ENCODE measurements at places on chromosomes 1 and 21.

- DNase-seq = no peak
Observed at GRCh38 chr1:21564521-21565095, 55.4 kb downstream of the ALPL start.

DNA sequence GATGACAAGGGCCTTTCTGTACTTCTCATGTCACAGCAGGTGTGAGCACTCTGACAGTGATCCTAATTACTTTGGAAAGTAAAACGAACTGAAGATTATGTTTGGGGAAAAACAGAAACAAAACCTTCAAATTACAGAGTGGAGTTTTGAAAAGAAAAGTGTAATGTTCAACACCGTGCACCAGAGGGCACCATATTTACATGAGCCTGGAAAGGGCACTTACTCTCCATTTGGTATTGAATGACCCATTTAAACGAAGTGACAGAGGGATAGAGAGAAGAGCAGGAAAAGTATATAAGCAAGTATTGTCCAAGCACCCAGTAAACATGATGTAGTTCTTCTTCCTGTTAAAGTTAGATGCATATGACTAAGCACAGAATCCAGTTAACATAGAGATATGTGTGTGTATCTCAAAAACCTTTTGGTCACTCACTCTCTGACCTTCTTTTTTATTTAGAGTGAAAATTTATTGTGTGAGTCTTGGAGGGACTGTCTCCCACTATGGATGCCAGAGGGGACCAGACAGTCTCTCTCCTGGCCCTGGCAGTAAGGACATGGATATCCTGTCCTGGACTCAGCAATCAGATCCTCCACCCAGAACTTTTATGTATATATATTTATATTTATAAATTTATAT, 3.8 kb upstream of the RGSL1 start:
- no peak for DNase-seq

- DNase-seq = no peak
Observed at GRCh38 chr1:93995837-93996536, 86.8 kb upstream of the GCLM start.

DNA sequence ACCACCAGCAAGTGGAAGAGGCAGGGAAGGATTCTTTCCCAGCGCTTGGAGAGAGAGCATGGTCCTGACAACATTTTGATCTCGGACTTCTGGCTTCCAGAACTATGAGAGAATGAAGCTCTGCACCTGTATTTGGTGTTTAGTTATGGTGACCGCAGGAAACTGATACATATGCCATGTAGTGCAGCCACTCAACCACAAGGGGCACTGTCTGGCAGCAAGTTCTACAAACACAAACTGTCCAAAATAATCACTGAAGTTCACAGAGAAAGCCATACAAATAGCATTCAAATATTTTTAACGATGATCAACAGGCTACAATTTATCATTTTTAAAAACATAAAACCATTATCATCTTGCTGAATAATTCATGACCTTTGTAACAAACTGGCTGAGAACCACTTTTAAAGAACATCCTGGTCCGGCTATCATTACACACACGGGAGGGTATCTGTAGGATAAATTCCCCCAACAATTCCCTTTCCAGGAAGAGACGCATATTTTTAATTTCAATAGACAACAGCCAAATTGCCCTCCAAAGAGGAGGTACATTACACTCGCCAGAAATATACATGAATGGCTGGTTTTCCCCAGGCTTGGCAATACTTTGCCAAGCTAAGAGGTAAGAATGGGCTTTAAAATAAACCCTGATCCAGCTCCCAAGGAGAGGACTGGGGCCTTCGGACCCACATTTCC, 9.2 kb upstream of the CBR3 start:
- DNase-seq = no peak

- no peak for DNase-seq
Observed at GRCh38 chr1:194043984-194044755, 857.8 kb upstream of the B3GALT2 start.

DNA sequence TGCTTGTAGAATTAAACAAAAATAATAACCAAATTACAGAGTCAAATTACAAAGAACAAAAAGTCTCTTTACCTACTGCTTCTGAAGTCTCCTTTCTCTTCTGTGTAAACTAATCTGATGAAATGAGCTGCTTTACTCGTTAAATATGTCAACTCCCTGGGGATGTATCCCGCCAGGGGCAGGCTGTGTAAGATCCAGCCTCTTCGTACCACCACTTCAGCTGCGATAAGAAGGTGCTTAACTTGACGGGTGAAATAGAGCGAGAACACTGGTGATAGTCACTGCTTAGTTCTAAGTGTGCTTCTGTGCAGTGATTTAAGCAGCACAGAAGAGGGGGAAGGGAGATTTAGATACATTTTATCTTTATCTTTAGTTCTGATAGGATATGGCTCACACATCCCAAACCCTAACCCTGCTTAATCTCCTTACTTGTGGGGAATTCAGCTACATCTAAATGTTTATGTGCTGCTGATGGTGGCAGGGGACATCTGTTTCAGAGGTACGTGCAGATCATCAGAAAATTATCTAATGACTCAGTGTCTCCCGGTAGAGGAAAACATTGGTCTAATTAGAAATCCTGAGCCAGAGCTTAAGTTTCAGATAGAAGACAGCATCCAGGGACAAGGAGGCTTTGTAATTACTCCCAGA, 46.0 kb downstream of the RHOU start:
- DNase-seq = no peak

- DNase-seq = no peak
Observed at GRCh38 chr1:6134206-6134605, 45.9 kb downstream of the CHD5 start.

DNA sequence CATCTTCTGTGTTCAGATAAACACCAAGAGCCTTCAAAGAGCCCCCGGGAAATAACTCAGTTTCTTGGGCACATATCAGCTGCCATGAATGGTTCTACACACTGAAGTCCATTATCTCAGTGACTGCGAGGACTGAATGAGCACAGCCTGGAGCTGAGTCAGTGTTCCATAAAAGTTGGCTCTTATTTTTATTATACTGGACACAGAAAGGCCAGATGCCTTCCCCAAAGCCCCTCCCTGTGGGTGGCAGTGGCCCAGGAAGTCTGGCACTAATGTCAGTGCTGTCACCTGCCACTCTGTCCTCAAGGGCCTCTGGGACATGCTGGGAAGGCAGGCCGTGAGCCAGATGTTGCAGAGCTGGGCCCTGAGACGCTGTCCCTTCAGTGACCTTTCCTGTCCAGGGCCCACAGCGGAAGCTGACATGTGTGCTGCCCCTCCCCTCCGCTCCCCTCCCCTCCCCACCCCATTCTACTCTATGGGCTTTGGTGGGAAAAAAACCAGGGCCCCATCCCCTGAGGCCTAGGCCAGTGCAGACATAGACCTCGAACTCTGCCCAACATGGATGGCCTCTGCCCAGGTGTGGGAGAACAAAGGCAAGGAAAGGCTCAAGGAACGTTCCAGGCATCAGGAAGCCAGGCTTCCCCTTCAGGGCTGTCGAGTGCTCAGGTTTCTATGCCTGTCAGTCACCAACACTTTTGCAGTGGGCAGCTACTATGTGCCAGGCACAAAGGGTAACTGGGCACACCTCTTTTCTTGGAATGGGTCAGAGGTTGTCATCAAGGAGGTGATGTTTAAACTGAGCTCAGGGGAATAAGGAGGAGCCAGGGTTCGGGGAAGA, 22.4 kb upstream of the NPPB start:
- no peak for DNase-seq

GRCh38 chr1:178725466-178726086, 532 bp downstream of the RALGPS2 start:
- no peak for DNase-seq

DNA sequence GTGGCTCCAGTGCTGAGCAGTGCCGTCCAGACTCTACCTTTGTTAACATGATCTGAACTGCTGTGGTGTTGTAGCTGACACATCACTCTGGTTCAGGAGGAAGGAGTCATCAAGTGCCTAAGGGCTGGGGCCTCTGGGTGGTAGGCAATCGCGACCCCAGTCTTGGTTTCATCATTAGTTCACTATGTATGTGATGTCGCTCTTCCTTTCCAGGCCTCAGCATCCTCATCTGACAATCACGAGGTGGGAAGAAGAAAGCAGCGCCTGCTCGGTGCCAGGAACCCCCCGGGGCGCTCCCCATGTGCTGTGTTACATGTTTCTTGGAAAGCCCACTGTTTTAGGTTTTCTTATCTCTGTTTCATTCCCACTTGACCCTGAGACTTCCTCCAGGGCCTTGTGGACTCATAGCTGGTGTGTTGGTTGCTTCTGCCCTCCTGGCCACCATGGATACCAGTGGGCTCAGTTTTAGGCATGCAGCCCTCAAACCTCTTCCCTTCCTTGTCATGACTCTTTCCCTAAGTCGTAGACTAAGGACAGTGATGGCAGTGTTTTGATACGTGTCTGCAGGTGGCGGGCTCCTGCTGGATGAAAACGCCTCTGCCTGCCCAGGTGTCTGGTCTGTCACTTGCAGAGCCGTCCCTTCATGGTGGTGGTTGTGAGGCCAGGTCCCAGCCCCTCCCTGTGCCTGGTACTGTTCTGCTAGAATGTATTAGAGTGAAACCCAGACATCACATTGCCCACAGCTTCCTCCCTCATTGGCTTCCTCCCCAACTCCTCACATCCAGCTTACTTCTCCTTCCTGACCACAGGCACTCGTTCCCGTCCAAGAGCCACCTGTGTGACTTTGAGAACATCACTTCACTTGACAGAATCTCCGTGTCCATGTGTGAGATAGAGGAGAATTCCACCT, 17.2 kb upstream of the FOXO6 start:
- no peak for DNase-seq

GRCh38 chr1:6475381-6476133, 9.6 kb upstream of the TNFRSF25 start:
- no peak for DNase-seq

- no peak for DNase-seq
Observed at GRCh38 chr1:242522304-242522945, 2.1 kb downstream of the PLD5 start.

- no peak for DNase-seq
Observed at GRCh38 chr1:28718586-28719331, 18.0 kb upstream of the YTHDF2 start.

GRCh38 chr1:175152006-175152652, 40.4 kb downstream of the KIAA0040 start:
- no peak for DNase-seq

DNA sequence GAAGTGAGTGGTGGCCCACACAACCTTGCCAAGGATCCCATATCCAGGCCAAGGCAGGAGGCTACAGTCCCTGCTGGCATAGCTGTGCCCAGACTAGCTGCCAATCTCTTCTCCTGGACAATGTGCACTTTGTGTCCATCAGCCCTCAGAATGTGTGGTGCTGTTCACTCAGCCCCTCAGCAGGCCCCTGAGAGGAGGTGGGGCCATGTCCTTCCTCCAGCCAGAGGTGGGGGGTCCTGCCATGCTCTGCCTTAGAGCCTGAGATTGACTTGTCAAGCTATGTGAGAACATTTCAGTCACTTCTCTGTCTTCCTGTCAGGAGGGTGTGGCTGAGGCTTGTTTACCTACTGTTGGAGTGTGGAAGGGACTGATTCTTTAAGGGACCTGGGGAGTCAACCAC, 1.4 kb downstream of the NCF2 start:
- no peak for DNase-seq

- no peak for DNase-seq
Observed at GRCh38 chr1:2082064-2082463, 31.9 kb downstream of the PRKCZ start.

- no peak for DNase-seq
Observed at GRCh38 chr1:206577626-206578025, 34.6 kb downstream of the EIF2D start.

DNA sequence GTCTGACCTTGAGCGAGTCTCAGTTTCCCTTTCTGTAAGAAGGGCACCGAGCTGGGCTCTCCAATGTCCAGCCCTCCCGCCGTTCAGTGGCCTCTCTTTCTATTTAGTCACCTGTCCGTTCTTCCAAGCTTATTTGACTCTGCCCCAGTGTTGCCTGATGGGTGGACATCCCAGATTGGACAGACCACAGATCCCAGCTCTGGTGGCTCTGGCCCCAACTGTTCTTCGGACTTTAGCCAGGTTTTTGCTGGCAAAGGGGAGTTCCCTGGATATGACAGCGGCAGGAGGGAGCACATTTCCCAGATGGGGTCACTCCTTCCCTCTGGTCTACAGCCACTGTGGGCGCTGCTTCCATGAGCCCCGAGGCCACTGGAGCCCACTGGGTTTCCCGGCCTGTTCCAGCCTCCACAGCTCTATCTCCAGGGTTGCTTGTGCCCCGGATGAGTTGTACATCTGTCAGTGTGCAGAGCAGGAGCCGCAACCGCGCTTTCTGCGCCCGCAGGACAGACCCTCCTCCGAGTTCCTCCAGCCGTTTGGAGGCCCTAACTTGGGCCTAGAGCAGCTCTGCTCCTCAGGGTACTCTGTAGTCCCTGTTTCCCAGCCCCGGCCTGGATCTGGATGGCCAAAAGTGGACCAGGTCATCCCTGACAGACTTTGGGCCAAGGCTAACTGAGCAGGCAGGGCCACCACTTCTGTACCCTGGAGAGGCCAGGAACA, 3.8 kb downstream of the DMBX1 start:
- DNase-seq = no peak

- no peak for DNase-seq
Observed at GRCh38 chr21:31671146-31671716, 11.7 kb downstream of the SOD1 start.

DNA sequence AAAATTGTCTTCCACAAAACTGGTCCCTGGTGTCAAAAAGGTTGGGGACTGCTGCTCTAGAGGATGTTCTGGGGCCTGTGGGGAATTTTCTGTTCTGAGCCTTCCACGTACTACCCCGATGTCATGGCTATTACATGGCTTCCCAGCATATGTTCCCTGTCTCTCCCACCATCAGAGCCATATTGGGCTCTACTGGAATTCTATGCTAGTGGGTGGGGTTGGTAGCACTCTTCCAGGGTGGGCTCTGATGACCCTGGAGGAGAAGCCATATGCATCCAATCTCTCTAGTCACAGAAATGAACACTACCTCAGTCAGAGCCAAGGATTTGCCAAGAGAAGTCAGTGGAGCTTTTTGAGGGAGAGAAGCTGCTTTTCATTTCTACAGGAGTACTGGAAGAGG, 47.9 kb downstream of the SRRM1 start:
- no peak for DNase-seq

DNA sequence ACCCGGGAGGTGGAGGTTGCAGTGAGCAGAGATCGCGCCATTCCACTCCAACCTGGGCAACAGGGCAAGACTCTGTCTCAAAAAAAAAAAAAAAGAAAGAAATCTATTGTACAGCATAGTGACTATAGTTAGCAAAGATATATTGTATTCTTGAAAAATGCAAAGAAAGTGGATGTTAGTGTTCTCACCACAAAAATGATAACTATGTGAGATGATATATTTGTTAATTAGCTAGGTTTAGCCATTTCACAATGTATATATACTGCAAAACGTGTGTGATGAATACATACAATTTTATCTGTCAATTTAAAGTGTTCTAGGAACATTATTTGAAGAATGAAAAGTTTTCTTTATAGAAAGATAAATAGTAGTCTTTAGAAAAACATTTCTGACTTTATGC, 179.9 kb downstream of the AK5 start:
- DNase-seq = no peak

GRCh38 chr1:187928288-187928687, 1099.5 kb downstream of the PLA2G4A start:
- no peak for DNase-seq

DNA sequence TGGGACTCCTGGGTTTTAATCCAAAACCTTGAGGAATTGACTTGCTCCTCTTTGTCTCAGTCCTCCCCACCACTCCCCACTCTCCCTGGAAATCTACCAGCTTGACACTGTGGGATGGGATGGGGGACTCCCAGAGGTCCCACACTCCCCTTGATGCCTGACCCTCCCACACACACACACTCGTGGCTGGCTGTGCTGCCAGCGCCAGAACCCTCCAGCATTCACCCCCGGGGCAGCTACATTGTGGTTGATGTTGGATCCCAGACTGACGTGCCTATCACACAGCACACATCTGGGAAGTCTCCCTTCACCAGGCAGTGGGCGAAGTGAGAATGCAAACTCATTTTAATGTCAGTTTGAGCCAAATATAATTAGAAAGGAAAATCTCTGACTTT, 10.0 kb downstream of the KIRREL1 start:
- no peak for DNase-seq
